ENCODE measurements at places on chromosomes 7 and 10.

- no peak for DNase-seq
Observed at GRCh38 chr7:19798986-19799385, 25.6 kb upstream of the TMEM196 start.

- DNase-seq: no peak
Observed at GRCh38 chr7:27107391-27108381, 5.2 kb upstream of the HOXA2 start.

GRCh38 chr7:138204285-138204981, 128.2 kb downstream of the AKR1D1 start:
- DNase-seq: no peak

- DNase-seq: no peak
Observed at GRCh38 chr10:109317746-109318366, 605.5 kb downstream of the XPNPEP1 start.

DNA sequence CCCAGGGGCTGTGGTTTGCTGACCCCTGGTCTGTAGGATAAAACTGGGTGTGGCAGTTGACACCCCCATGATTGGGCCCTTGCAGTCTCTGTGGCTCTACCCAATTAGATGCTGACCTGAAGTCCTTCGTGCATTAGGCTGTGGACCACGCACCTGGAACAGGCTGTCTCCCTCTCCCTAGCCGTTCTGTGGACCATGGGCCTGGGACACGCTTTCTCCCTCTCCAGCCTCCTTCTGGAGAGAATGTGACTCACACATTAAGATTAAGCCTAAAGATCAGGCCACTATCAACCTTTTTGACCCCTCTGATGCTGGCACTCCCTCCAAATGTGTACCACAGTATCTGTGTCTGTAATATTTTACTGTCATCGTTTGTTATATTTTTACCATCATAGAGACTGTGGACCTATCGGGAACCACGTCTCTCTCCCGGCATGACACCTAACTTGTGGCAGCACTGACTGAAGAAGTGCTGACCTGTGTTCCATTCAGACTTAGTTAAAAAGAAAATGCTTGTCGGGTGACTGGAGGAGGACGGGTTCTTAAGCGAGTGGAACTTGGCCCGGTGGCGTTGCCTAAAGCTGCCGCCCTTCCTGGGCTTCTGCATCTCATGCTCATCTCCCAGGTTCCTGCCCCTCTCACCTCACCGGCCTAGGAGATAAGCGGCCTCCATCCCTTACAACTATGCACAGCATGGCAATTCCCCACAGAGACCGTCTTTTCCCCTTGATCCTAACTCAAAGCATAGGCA, 92.8 kb downstream of the WDR37 start:
- no peak for DNase-seq

Measured in MG63 (cell line).